Erythroblast (primary cell): ENCODE measurements at places on chromosomes 1 and 21.

DNA sequence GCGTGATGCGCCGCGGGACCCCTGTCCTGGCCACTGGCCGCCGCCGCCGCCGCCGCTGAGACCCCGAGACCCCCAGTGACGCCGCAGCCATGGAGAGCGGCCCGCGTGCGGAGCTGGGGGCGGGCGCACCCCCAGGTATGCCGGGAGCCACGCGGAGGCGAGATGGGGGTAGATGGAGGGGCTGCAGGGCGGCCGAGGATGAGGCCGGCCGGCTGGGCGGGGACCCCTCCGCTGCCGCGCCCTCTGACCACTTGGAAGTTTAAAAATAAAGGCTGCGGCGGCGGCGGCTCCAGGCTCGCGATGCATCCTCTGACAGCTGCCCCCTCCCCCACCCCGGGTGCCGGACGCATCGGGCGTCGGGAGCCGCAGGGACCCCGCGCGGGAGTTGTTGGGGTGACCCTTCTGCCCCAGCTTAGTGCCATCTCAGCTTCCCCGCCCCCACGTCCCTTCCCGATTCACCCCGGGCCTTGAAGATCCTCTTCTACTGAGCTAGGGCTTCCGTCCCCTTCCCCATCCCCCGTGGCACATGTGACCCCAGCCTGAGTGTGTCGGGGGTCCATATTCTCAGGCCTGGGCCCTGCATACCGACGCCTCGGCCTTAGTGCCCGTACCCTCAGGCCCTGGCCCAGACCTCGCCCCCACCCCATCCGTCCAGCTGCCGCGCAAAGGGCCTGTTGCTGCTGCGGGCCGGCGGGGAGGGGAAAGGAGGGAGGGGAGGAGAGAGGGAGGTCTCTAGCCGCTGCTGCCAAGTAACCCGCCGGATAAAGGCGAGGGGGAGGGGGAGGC is 562 bp downstream of the MAP7D1 start:
- DNase-seq: peak; percentile 65

DNA sequence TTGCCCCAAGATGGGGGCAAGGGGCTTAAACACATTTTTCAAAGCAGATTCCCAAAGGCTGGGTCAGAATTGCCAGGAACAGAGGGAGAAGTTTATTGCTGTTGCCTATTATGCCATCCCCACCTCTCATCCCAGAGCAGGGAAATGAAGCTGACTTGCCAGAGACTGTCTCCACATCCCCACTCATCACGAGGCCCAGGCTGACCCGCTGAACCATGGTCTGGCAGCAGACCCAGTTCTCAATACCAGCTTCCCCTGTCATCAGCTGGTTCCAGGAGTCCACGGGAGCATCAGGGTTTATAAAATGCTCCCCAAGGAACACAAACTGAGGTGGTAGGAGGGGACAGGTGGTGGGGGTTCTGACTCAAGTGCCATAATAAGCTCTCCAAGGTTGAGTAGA is 605.9 kb downstream of the NPHP4 start:
- no peak for DNase-seq

DNA sequence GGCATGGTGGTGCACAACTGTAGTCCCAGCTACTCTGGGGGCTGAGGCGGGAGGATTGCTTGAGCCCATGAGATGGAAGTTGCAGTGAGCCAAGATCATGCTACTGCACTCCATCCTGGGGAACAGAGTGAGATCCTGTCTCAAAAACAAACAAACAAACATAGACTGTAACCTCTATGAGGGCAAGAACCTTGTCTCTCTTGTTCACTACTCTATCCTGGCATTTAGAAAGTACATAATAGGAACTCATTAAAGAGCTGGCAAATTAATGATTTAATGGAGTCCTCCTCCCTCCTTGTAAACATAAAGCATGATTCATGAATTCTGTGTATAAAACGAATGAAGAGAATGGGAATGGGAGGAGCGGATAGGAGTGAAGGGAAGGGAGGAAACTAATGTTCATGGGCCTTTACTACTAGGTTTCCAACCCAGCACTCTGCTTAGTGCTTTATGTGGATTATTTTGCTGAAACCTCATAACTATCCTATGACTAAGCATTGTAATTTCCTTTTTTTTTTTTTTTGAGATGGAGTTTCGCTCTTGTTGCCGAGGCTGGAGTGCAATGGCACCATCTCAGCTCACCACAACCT is 8.6 kb downstream of the LMOD1 start:
- DNase-seq: no peak

- no peak for DNase-seq
These were observed 84.0 kb downstream of the MAN1C1 start for GRCh38 chr1:25700626-25701025.

GRCh38 chr1:43991476-43992231 is at the start of gene CCDC24:
Gene CCDC24 (plus strand): TSS chr1:43991599. CDS start chr1:43991879, 280 bp downstream.
- DNase-seq: peak; percentile 78

DNA sequence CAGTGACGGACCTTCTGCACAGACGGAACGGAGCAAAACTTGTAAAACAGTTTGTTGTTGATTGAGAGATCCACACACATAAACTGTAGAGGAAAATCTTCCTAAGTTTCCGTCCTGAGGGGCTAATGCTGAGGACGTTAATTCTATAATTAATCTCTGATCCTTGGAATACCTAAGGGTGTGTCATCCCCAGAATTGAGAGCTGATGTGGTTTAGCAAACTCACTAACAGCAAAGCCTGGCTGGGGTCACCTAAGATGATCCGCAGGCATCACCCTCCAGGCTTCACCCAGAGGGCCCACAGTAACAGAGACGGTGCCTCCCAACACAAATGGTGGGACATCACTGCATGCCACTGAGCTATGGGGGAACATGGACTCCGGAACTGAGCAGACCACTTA is 97.5 kb downstream of the SMYD2 start:
- no peak for DNase-seq

DNA sequence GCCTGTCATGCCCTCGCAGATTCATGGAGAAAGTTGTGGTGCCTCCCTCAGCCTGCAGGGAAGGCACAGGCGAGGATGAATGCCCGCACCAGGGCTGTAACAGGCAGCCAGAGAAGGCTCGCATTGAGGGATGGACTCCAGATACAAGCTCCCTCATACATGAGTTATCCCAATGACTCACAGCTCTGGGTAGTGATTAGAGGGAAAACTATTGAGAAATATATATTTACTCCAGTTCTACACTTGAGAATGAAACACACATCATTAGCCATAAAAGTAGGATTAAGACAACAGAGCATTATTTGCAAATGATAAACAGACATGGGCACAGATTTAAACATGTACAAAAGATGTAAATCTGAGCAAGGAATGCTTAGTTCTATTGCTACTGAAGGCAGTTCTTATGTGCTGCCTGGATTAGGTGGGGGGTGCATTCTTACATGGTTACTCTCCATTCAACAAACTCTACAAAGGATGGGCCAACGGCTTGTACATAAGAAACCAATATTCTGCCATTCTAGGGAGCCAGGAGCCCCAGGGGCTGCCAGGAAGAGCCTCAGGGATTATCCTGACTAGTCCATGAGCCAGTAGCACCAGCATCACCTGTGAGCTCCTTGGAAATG is 97.9 kb downstream of the CSMD2 start:
- DNase-seq: no peak

DNA sequence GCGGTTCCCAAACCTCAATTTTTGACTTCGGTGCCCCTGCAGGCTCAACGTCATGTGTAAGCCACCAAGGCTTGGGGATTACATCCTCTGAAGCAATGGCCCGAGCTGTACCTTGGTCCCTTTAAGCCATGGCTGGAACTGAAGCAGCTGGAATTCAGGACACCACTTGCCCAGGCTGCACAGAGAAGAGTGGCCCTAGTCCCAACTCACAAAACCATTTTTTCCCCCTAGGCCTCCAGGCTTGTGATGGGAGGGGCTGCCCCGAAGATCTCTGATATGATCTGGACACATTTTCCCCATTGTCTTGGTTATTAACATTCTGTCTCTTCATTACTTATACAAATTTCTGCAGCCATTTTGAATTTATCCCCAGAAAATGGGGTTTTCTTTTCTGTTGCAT is 233.3 kb upstream of the ADGRL4 start:
- DNase-seq: no peak

DNA sequence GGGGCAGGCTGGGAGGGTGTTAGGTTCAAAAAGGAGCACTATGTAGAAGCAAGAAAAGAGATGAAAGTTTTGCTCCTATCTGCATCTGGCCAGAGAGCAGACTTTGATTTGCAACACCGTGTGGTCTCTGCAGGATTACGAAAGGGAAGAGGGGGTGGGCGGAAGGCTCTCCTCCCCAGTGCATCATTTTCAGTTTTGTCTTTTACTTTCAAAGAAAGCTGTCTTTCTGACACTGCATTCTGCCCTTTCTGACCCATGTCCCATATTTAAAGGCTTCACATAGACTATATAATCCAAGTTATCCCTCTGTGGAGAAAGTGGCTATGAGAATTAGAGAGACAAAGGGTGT is 126.5 kb downstream of the RHOU start:
- no peak for DNase-seq

GRCh38 chr1:66154394-66154793 is 361.7 kb downstream of the PDE4B start:
- no peak for DNase-seq

DNA sequence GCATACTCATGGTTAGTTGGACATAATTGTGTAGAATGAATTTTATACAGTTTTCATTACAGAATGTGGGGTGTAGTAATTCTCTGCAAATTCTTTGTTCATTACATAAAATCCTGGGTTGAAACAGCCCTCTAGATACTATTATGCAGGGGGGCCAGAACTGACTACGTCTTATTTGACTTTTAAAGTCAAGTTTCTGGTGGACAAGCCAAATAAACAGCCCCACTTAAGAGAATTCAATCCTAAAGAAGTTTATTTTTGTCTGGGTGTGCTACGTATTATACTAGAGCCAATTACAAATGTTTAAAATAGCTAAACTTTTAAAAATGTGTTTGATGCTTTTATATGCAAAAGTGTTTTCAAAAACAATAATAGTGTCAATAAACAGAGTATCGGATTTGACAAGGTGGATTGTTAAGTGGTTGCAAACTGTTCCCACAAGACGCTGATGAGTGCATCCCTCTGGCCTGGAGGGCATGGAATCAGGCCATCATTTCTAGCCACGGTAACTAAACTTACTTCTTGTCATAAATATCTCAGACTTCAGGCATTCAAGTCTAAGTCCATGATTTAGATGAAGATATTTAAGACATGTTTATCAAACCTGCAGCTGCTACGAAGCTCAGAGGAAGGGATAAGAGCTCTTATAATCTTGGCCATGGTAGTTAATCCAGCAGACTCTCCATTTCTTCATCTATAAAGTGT is 646.3 kb downstream of the KIF26B start:
- DNase-seq: no peak

DNA sequence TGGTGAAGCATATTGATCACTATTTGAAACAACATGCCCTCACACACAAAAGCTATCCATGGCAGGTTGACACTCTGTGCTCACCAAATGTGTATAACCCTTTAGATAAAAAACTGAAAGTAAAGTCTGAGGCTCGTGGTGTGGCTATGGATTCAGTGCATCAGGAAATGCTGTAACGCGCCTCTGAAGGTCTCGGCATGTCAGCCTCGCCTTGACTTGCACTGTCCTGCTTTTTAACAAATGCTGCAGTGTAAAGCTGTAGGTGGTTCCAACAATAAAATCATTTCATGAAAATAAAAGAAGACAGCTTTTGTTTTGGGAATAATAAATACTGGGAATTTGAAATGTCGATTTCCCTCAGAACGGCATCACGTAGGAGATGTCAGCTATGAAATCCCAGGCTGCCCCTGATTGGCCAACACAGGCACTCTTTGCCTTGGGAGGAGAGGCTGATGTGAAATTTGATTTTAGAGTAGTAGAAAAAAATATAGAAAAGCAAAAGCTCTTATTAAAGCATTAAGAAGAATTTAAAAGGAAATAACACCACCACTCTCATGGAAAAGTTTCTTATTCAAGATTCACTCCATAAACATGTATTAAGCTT is 168.2 kb downstream of the DSCAM start:
- no peak for DNase-seq

GRCh38 chr1:29180497-29181412 is 945 bp downstream of the SRSF4 start:
- no peak for DNase-seq

- no peak for DNase-seq
These were observed 315.3 kb upstream of the C1orf174 start for GRCh38 chr1:4215391-4215790.

- DNase-seq: peak; percentile 90
These were observed 78.4 kb upstream of the GPR88 start for GRCh38 chr1:100459358-100460114.

DNA sequence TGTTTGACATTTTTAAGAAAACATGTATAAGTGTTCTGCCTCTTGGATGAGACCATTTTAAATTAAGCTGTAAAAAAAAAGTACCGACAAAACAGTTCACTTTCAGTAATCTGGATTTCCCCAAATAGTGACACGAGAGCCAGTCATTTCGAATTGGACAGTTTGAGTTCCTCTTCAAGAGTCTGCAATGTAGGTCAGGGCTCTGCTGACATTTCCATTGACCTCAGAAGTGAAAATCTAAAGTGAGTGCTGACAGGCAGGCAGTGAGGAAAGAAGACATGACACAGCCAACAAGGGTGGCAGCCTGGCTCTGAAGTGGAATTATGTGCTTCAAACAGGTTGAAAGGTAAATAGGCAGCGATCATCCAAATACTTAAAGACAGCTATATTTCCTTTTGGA is at the start of gene IL23R:
Gene IL23R (plus strand): TSS at position 259 of the 400 bp plus-strand sequence. CDS start 1,667 bp downstream, outside the sequence.
- DNase-seq: no peak

- no peak for DNase-seq
These were observed 1.9 kb downstream of the ETNK2 start for GRCh38 chr1:204149635-204150565.

- DNase-seq: no peak
These were observed 253.0 kb upstream of the HOOK1 start for GRCh38 chr1:59561796-59562195.

- no peak for DNase-seq
These were observed 242.3 kb downstream of the PBX1 start for GRCh38 chr1:164801246-164801731.

- no peak for DNase-seq
These were observed 296.7 kb upstream of the PTBP2 start for GRCh38 chr1:96424877-96425276.

DNA sequence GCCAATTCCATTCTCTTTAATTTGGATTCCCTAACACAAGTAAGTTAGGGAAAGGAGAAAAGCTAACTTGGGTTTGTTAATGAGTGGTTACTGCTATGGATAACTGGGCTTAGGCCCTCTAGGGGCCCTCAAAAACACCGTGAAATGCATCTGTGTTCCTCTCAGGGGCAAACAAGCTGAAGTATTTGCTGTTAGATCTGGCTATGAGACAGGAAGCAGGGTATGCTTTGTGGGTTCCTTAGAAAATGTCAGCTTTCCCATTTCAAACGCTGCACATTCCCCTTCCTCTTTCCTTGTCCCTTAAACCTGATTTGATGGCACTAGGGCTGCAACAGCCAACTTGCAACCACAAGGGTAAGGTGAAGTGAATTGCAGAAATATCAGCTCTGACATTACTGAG is 5.7 kb upstream of the CAP1 start:
- DNase-seq: no peak
